ENCODE measurements at places on chromosomes 16 and 17.
A peak's percentile ranks its signal among the peaks of the same experiment; 100 is the strongest.

- no peak for DNase-seq
Observed at GRCh38 chr16:75099738-75100602, 16.6 kb downstream of the LDHD start.

DNA sequence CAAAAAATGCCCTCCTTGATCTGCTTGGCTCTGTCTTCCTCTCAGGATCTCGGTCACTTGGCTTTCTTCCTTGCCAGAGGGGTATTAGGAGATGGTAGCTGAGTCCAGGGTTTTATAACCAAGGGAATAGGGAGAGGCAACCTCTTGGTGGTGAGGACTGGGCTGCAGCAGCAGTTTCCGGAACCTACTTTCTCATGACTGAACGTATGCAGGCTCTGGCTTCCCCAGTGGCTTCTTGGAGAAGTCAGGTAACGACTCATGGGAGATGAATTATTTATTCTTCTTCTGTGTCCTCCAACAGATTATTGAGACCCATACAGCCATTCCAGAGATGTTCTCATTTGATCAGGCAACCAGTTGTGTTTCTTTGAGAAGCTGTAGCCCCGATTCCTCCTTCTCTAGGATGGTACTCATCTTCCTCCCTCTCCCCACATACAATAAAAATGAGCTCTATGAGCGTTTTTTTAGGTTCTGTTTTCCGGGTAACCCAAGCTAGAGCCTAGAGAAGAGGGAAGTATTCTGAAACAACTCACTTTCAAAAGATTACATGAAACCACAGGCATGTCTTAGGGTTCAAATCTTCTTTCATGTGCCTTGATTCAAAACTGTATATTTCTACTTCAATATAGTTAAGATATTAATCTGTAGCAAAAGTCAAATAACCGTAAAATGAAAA, 22.3 kb upstream of the DHX40 start:
- DNase-seq = no peak

GRCh38 chr17:51722994-51723393, 435.5 kb downstream of the CA10 start:
- no peak for DNase-seq

- peak; percentile 40 for DNase-seq
Observed at GRCh38 chr17:700504-701094, 14.0 kb downstream of the VPS53 start.

DNA sequence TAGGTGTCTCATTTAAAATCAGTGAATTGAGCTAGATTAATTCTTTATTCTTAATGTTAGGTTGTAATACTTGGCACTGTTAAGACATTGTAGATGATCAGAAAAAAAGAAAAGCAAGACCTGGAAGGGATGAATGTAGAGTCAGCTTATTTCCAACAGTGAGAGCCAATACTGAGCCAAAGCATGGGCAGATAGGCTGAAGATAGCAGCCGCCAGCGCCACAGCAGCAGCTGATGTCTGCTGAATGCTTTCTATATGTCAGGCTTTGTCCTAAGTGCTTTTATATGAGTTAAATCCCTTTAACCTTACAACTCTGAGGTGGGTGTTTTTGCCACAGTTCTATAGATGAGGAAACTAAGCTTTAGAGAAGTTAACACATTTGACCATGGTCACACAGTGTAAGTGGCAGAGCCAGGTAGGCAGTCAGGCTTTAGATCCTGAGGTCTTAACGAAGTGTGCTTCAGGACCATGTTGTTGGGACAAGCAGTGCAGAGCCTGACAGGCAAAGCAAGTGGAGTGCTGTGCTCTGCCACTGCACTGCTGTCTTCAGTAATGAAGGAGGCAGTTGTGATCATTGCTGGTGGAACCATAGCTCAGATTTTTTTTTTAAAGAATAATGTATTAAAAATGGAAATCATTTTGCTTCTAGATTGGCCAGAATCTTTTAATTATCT, 25.9 kb downstream of the TNRC6A start:
- DNase-seq = no peak

DNA sequence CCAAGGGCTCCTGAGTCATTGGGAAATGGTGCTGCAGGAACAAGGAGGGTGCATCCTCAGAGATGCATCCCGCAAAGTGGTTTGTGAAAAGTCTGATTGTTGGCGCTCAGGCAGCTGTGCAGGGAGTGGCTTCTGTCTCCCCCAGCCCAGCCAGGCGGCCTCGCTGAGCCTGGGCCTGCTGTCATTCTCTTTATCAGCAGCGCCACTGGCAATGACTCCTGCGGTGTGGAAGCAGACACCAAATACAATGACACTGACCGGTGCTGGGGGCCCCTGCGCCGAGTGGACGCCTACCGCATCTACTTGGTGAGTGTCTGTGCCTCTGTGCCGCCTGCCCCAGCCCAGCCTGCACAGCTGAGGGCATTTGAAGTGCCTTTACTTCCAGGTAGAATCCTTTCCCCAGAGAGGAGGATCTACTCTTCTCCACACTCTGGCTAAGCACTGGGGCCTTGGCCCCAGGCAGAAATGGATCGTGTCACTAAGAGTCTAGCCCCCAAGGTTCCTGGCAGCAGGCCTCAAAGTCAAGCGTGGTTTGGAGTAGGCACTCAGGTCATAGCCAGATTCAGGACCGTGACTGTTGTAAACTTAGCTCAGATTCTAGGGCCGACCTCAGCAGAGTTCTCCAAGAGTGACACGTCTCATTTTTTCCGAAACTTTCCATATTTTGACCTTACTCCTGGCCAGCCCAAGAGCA, 19.3 kb upstream of the NAT9 start:
- no peak for DNase-seq

- DNase-seq = no peak
Observed at GRCh38 chr16:8108991-8109509, 481.3 kb downstream of the TMEM114 start.

GRCh38 chr17:5352681-5353289, 66.7 kb downstream of the NUP88 start:
- DNase-seq = no peak

- no peak for DNase-seq
Observed at GRCh38 chr17:50451943-50452629, 16.6 kb downstream of the CHAD start.

DNA sequence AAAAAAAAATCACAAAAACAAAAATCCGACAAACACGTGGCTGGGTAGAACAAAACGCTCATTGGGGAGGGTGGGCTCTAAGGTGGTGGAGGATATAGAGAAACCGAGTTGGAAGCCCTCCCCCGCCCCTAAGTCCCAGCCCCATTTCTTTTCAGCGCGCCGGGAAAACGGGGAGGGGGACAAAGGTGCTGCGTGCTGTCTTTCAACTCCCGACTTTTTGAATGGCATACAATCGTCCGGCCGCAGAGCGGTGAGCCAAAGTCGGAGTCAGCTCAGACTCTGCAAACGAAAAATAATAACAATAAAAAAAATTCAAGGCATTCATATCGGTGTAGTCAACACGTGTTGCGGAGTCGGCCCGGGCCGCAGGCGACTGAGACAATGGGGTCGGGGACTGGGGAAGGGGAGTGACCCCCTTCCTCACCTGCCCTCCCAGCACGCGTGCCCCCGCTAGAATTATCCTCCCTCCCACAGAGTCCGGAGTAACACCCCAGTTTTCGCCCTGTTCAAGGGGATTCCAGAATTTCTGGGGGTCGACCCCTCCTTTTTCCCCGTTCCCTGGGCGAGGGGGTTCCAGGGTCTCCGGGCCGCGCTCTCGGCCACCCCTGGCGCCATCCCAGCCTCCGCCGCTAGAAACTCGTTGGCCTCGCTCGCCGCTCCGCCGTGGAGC, 1.7 kb upstream of the IGF2BP1 start:
- peak; percentile 35 for DNase-seq

DNA sequence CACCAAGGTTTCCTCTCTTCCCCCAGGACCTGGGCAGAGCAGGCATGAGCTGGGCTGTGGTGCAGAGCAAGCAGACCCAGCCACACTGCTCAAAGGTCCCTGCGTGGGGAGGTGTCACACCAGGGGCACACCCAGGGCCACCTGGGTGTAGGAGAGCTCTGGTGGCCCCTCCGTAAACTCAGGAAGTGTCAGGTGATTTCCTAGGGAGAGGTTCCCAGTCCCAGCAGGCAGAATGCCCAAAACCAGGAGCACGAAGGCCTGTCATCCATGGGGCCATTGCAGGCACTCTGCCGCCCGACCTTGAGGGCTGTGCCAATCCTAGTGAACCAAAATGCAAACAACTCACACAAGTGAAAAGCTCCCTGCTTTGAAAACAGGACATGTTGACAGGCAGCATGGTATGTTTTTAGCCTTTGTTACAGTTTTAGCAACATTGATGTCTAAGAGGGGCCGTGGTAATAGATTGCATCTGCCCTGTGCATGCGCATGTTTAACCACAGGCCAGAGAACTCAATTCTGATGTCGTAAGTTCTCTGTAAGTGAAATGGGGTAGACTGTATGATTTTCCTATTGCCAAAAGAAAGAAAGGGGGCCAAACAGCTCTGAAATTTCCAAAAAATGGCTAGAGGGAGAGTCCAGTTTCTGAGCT, 21.3 kb downstream of the CIBAR2 start:
- no peak for DNase-seq

GRCh38 chr17:73787076-73788059, 143.1 kb upstream of the SDK2 start:
- no peak for DNase-seq

- DNase-seq = peak; percentile 41
Observed at GRCh38 chr16:53503991-53504663, 1.1 kb upstream of the AKTIP start.

- no peak for DNase-seq
Observed at GRCh38 chr16:87948735-87949070, 2.5 kb upstream of the BANP start.

All from hepatocyte (in vitro differentiated cells).